ENCODE measurements at places on chromosomes 4 and X.

DNA sequence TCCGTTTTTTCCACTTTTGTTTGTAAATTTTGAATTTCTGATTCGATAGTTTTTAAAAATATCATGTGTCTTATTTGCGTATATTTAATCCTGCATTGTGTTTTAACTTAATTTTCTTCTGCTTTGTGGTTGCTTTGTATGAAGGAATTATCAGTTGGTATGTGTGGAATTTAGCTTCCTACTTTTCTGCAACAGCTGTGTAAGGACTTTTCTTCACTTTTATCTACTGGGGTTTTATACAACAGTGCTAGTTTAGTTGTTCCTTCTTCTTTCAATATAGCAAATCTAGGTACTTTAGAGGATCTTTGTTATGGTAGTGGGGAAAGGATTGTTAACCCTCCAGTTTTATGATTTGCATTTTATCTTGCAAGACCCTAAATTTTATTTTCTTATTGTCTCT, 410.3 kb downstream of the CCSER1 start:
- DNase-seq = no peak

- DNase-seq = no peak
Observed at GRCh38 chr4:109745830-109746229, 16.0 kb upstream of the PLA2G12A start.

GRCh38 chrX:152822383-152823086, 8.0 kb downstream of the CETN2 start:
- DNase-seq = no peak

GRCh38 chrX:88101968-88102367, 584.4 kb downstream of the KLHL4 start:
- DNase-seq = no peak

DNA sequence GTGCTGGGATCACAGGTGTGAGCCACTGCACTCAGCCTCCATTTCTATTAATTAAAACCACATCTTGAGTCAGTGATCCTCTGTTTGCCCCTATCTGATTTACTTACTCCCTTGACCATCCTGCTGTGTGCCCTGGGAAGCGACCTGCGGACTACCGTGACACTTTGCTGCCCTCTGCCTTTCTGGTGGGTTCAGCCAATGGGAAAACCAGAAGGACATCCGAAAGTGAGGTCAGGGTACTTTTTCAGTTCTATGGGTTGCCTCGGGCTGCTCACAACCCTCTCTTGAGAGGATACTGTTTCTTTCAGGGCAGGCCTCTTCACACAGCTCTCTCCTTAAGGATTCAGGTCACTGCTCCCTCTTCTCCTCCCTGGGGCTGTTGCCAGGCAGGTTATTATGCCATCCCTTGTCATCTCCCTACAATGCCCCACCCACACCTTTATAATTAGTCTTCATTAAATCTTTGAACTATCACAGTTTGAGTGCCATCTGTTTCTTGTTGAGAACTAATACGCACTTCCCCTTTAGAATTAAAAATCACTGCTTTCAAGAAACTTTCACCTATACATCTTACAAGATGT, 21.4 kb downstream of the PLAC8 start:
- DNase-seq = no peak

DNA sequence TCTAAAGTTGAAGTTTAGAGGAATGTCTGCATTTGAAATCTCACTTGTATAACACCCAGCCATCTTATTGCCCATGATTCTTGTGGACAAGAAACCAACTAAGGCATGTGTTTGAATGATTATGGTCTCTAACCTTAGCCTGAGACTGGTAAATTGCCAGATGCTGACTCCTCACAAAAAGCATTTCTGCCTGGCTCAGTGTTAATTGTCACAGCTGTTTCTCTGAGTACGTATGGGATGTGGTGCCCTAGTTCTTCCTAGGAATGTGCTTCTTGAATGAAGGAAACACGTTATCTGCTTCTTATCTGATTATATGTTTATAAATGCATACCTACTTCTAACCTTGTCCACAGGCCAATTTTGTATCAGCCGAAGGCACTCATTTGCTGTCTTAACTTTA, 63.1 kb upstream of the NDP start:
- DNase-seq = no peak

DNA sequence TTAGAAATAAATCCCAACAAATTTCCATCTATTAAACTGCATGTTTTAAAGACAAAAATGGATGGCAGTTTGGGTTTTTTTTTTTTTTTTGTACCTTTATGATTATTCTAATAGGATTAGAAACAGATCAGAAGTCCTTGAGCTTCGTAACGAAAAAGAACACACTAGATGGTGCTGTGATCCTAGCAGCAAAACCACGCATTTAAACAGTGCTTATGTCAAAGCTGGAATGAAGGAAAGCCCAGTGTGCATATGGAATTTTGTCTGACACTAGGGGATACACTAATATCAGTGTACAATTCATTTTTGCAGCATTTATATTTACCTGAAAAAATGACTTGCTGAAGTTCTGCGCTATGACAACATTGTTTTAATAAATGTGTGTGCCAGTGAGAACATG, 229.1 kb downstream of the VEGFC start:
- DNase-seq = no peak

DNA sequence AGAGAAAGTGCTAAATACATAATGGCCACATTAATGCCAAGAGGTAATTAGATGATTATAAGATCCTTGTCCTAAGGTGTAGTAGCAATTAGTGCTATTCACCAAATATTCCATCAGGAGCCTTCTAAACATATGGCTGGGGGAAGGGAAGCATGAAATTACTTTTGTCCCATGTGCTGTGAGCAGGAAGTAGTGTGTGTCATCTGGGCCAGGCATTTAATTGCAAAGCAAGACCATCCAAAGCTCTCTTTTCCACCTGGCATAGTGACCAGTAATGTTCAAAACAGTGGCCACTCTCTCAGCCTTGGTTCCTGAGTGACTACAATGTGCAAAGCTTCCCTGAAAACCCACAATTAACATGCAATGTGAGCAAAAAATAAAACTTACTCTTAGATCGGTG, 144.2 kb upstream of the FAM241A start:
- DNase-seq = no peak

- no peak for DNase-seq
Observed at GRCh38 chr4:138774940-138775339, 240.6 kb upstream of the NOCT start.

DNA sequence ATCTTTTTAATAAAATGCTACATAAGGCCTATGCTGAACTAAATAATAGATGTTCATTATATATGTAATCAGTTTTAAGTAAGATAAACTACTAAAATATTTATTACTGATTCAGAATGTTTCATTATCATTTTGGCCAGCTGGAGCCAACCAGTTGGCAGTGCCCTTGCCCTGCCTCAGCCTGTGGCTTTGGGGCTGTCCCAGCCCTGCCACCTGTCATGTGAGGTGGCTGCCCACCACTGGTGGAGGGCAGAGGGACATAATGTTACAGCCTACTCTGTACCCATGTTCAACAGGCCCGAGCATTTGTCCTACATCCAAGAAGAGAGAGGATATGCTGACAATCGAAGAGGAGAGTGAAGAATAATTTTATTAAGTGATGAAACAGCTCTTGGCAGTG, 422.2 kb downstream of the SPIN4 start:
- no peak for DNase-seq

DNA sequence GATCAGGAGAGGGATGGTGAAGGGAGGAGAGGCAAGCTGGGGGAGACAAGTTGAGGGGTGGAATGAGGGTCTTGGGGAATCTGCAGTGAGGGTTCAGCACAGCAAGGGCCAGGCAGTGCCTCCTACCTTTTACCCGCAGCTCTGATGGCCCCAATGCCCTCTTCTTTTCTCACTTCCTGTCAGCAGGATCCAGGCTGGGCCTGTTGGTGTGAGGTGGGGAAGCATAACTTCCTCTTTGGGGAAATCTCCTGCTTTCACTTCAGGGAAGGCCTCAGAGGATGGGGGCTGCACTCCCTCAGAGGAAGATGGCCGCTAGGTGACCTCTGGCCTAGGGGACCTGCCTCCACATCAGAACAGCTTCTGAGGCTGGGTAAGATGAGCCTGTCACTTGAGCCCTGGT, 36.5 kb downstream of the EFNB1 start:
- no peak for DNase-seq

- DNase-seq = no peak
Observed at GRCh38 chr4:56323327-56323726, 64.0 kb downstream of the AASDH start.

- DNase-seq = no peak
Observed at GRCh38 chr4:144579411-144580030, 66.4 kb upstream of the HHIP start.

GRCh38 chr4:173478201-173478912, 51.7 kb downstream of the HAND2 start:
- no peak for DNase-seq

DNA sequence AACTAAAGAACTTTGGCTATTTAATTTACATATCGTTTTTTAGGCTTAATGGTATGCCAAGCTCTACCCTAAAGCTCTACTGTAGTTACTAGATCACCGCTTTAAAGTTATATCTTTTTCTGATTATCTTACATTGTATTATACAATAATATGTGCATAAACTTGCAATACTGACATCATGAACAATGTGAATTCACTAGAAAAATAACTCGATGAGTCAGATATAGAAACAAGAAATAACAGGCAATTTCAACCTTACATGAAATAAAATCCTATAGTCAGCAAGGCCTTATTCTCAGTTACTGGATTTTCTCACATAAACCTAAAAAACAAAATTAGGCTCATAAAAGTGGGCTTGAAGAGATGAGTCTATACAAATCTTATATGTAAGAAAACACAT, 32.5 kb downstream of the PDGFC start:
- no peak for DNase-seq

DNA sequence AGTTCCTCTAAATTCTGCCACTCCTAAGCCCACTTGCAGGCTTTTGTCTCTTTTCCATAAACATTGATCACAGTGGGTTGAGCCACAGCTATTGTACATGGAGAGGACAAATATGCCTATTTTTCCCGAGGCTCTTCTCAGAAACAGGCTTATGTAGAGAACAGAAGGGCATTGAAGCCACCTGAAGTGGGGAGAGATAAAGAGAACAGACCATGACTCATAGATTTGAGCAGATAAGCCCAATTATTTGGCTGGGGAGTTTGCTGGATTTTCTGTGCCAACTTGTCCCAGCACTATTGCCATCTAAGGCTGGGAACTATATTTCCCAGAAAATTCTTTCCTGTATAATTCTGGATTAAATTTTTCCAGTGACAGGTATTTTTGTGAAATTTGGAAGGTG, 446.1 kb upstream of the RPS6KA3 start:
- DNase-seq = no peak

Data from stimulated activated CD8-positive, alpha-beta memory T cell treated with anti-CD3 and anti-CD28 coated beads, Interleukin-12 subunit alpha, Interleukin-12 subunit beta, amount 100 ng/mL, for 4 hours (primary cell).